SW480 (cell line): ENCODE measurements at places on chromosomes 6 and 20.
A peak's percentile ranks its signal among the peaks of the same experiment; 100 is the strongest.

DNA sequence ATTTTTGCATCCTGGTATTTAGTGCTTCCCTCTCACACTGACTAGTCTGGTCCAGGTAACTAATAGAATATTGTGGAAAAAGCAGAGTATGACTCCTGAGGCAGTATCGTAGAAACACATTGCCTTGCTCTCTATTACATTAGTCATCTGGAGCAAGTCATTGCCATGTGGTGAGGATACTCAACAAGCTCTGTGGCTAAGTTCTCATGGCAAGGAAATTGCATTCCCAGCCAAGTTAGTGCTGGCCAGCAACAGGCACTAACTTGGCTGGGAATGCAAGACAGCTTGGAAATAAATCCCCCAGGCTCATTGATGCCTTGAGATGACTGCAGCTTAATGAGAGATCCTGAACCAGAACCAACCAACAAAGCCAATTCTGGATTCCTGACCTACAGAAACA is 39.7 kb upstream of the HTR1B start:
- DNase-seq: no peak

DNA sequence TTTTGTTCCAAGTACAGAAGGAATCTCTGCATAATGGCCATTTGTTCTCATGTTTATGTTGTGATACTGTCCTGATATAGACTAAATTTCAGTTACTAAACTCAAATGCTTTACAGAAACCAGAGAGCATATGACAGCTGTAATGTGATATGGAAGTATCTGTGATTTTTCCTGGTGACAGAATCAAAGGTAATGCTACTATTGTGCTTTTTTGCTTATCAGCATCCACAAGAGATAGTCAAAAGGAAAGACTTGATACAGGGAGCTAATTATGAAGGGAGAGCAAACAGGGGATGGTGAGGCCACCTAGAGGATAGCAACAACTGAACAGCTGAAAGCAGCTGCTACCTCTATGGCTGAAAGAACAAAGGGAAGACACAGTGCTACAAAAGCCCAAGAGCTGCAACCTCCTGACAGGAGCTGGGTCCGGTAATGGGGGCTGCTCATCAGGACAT is 181.4 kb downstream of the PHF3 start:
- DNase-seq: peak; percentile 7

GRCh38 chr6:13469693-13470092 is 17.7 kb downstream of the GFOD1 start:
- no peak for DNase-seq

DNA sequence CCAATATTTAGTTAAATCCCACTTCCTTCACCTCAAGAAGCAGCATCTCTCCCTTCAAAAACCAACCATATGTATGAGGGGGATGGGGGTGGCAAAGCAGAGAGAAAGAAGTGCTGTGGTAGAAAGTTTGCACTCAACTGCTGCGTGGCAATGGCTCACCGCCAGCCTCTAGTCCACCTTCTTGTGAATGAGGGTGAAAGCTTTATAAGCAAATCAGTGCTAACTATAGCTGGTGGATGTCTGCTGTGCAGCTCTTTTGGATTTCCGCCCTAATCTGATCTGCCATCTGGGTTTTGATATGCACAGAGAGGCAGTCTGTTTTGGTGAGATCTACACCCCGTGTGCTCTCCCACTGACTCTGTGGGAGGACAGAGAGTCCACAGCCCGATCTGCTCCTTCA is 281.2 kb upstream of the SUPT3H start:
- no peak for DNase-seq

- DNase-seq: no peak
These were observed 44.1 kb downstream of the DUSP22 start for GRCh38 chr6:336159-337114.

GRCh38 chr6:139977887-139978332 is 603.5 kb upstream of the CITED2 start:
- DNase-seq: peak; percentile 8

DNA sequence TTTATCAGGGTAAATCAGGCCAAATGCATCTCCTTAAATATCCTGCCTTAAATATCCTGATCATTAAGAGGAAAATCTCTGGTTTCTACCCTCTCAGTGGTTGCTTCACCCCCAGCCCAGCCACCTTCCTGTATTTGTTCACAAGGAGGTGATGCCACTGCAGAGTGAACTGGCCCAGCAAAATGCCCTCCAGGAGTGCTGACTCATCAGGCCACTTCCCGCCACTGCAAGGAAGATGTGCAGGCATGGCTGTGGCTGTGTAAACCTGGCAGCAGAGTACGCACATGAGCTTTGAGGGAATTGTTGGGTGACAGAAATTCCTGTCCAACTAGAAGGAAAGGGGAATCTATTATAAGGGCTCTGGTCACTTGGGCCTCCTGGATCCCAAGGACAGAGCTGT is 13.8 kb downstream of the NQO2 start:
- DNase-seq: peak; percentile 9

GRCh38 chr6:129882510-129883023 is 21.5 kb upstream of the TMEM244 start:
- DNase-seq: no peak

DNA sequence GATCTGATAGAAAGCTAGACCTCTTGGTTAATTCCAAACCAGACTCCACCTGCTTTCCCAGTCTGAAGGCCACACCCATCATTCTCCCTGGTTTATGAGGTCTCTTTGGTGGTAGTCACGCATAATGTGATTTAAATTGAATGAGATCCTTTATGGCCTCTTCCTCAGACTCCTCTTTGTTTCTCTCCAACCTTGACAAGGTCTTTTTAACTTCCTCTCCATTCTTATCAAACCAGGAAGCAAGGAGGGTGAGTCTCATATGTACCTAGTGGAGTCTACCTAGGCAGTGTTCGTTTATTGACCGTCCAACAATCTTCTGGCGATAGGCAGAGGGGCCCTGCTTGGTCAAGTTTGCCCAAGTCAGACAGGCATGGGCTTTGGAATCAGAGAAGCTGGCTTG is 184.2 kb upstream of the LAMP5 start:
- DNase-seq: peak; percentile 40

DNA sequence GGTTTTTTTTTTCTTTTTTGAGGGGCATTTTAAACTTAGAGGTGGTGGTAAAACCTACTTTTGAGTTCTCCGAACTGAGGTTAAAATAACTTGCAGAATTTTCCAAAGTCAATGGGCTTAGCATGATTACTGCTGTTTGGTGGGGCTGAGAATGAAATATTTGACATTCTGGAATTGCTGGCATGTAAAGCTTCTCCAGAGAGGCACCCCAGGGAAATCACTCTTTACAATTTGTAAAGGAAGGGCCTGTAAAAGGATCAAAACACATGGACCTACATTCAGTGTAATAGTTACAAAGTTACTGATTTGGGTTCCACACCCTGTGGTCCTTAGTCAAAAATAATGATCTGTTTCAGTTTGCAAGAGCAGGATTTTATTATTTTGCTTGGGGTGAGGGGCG is 5.5 kb downstream of the FAM217B start:
- DNase-seq: no peak

DNA sequence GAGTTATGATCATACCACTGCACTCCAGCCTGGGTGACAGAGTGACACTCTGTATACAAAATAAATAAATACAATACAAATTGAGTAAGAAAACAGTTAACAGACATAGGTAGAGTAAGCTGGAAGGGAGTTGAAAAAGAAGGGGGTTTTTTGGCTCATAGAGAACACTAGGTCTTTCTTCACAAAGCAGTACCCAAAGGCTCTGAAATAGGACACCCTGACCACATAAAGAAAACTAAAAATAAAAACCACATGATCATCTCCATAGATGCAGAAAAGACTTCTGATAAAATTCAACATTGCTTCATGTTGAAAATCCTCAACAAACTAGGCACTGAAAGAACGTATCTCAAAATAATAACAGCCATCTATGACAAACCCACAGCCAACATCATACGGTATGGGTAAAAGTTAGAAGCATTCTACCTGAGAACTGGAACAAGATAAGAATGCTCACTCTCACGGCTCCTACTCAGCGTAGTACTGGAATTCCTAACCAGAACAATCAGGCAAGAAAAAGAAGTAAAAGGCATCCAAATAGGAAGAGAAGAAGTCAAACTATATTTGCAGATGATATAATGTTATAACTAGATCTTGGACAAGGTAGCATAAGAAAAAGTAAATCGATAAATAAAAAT is 48.6 kb downstream of the TOMM6 start:
- peak; percentile 30 for DNase-seq

- DNase-seq: no peak
These were observed 15.6 kb upstream of the VSX1 start for GRCh38 chr20:25097498-25097897.

DNA sequence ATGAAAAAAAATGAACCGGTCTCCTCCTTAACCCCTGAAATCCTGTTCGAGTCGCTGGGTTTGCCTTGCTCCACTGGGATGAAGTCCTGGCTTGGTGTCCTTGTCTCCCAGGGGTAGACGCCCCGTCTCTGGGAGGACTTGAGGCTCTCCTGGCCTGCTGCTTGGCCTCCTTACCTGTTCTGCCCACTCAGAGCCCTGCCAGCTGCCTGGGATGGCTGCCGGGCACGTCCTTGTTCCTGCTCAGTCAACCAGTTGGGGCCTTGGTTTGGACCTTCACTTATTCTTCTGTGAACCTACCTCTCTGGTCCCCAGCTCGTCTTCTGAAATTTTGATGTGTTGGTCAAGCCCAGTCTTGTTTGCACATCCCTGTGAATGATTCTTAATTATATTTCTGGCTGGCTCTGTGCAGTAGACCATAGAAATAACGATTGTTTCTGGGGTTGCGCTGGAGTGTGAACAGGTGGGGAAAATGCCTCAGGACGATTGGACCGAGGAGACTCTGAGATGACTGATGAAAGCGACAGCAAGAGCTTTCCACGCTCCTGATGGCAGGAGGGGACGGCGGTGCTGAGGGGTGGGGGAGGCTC is 126.5 kb upstream of the ESR1 start:
- DNase-seq: no peak

DNA sequence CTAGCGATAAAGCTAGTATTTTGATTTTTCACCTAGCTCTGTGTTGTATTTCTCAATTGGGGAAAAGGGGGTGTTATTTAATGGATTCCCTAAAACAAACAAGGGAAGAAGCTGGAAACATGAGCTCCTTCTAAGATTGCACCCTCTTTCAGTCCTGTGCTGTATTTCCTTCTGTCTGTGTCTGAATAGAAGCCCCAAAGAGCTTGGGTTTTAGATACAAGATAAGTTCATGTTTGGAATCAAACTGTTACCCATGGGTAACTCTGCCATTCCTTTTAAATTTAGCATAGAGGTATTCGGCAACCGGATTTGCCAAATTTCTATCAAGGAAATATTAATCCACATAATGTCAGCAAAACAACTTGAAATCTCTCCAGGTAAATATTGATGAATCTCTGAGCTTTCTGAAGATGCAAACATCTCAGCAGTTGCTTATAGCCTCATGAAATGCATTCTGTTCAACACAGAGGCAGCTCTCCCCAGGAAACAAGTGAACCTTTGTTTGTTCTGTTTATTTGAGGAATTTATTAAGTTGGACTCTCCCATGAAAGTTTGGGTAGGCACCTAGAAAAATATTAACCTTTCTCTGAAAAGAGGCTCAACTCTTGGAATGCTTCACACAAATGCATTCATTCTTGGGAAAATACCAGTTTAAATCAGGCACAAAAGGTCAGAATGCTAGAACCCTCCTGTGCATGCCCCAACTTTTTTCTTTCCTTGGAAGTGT is 9.9 kb upstream of the SCGN start:
- DNase-seq: no peak

DNA sequence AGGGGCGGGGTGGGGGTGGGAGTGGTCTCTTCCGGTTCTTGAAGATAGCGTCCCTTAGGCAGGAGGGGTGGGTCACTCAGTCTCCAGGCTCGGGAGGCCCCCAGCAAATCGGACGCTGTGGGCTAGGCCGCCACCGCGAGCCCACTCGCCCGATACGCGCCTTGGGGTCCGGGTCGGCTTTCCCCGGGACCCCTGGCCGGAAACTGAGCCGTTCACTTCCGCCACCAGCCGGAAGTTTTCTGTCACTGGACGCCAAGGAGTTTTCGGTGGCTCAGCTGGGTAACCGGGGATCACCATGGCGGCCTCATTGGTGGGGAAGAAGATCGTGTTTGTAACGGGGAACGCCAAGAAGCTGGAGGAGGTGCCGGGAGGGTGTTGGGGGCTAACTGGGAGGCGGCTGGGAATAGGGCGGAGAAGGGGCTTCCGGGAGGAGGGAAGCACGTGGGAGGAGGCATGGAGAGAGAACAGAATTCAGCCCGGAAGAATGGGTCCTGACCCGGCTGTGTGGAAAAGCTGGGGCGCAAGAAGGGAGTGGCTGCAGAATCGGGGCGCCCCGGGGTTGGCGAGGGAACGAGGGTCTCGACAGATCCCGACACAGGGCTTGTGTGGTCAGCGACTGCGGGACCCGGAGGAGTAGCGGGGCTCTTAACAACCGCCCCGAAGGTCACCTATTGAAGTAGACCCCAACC is at the start of gene ITPA:
TSS of gene ITPA (plus strand) at position 242 of the 689 bp plus-strand sequence. CDS start at position 296, 54 bp downstream.
- DNase-seq: peak; percentile 42

DNA sequence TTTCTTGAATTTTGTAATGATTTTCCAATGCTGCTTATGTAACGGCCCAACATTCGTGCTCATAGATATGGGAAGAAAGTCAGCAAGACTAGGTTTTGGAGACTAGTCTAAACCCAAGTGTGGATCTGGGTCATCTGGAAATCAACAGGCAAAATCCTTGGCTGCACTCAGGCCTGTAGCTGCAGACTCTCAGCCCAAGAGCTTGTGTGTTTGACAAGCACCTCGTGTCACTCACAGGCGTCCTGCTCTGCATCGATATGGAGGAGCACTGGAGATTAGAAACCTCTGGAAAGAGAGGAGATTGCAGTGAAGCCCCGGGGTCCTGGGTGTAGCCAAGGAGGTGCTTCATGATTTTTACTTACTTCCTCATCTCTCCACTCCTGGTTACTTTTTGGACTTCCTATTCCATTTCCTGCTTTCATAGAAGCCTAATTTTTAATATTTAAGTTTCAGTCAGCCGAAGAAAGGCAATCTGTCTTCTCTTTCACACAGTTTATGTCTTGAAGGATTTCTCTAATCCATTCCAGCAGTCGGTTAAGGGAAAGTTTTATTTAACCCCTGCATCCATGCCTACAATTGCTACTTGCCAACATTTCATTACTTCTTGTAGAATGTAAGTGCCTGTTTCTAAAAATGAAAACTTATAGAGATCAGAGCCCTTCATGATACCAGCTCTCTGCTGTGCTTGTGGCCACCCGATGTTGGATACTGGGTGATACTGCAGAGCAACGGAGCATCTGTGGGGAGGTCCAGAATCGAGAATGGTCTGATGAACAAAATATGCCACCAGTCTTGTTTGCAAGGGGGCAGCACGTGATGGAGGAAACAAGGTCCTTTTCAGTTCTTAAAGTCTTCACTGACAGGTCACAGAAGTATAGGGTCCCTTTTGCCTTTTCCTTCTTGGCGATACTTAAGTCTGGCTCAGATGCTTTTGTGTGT is 296.3 kb downstream of the QKI start:
- no peak for DNase-seq

DNA sequence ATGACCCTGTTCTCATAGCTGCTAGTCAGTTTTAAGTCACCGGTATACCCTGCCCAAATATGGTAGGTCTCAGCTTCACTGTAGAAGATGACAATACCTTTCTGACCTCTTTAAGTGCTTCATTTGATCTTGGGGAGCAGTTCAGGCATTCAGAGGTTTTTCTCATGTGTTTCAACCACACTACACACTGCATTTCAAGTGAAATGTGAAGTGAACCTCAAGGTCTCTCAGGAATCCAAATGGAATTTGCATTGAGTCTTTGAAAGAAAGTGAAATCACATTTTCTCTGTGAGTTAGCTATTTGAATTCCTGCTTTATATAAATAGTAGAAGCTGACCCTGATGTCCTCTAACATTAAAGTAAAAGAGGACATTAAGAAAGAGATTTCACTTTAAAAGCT is 461.6 kb downstream of the ADGRB3 start:
- no peak for DNase-seq

- no peak for DNase-seq
These were observed 4.6 kb upstream of the BICRAL start for GRCh38 chr6:42777126-42777822.
